ENCODE measurements at places on chromosomes 3 and 15.

DNA sequence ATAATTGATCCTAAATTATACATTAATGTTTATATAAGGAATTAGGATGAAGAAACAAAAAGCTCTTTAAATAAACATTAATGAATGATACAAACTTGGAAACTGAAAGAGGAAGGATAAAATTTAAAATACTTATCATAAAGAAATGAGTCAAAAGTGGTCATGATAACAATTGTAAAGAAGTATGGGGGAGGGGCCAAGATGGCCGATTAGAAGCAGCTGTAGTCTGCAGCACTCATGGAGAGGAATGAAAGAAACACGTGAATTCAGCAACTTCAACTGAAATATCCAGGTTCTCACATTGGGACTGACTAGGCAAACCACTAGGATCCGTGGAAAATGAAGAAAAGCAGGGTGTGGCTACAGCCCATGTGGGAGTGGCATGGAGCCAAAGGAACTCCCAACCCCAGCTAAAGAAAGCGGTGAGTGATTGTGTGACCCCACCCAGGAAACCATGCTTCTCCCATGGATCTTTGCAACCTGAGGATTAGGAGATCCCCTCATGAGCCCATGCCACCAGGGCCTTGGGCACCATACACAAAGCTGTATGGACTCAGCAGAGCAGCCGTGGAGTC is 13.1 kb upstream of the CP start:
- no peak for DNase-seq

DNA sequence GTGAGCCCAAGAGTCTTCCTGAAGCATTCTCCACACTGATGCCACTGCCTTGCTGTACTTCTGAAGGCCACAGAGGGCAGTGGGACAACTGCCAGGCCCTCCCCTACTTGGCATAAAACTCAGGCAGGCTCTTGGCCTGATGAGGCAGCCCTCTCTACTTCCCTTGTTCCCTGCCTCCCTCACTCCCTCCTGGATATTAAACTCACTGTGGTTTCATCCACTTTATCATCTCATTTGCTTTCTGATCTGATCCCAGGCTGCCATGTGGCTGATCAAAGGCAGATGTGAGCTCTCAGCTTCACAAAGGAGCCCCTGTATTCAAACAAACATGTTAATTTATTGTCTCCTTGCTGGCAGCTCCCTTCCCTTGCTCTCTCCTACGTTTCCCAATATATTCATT is 533.5 kb downstream of the IGSF11 start:
- DNase-seq = no peak

DNA sequence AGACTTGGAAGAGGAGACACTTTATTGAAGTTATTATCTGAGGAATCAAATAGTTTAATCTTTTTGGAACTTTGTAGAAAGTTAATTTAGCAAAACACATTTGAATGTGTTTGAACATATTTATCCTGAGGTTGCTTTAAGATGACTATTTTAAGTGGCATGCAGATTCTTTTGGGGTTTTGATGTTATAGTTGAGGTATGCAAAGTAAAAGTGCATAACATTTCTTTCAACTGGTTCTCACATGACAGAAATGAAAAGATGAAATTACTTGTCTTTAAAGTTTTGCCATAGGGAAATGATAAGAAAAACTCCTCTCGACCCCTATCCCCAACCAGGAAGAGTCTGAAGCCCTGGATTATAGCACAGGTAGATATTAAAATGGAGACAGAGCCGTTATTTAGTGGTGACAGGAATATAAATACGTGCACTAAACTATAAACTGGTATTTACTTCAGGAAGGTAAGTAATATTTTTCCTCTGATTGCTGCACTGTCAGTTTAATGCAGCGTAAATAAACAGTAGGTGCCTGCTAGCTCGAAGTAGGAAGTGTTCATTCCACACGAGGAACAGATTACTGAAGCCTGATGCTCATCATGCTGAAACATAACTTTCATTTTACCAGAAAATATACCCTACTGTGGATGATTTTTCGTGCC is 15.1 kb upstream of the SATB1 start:
- no peak for DNase-seq

DNA sequence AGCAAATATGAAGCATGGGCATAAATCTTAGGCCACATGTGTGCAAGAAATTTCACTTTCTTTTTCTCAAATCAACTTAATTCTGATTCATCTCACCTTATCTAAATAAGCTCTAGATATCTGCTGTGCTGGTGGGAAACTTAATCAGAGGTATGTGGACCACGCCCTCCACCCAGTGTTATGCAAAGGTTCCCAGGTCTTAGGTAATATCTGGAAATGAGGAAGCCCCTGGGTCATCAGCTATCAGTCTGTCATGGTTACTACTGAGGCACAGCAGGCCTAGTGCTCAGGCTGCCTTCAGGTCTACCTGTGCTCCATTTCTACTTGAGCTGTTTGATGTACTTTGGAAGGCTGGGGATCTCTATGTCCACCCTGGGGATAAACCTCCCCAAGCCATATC is 134.4 kb upstream of the KCNH8 start:
- no peak for DNase-seq

GRCh38 chr15:47383102-47383501 is 334.2 kb upstream of the SEMA6D start:
- no peak for DNase-seq

GRCh38 chr3:136685882-136686281 is 66.3 kb downstream of the STAG1 start:
- DNase-seq = no peak

DNA sequence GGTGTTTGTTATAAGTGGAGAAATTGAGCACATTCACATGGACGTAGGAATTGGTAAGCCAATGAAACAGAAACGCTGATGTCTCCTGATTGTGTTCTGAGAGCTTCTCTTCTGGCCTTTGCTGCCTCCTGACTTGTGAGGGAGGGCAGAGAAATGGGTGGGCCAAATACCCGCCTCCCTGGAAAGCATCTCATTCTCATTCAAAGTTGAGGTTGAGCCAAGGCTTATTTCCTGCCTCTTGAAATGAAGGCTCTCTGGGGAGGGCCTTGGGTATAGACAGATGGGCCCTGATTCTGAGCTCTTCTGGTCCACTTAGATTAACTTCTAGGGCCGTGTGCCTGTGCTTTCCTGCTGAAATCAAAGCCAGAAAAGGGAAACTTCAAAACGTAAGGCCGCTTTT is 57.4 kb upstream of the MYZAP start:
- DNase-seq = no peak

DNA sequence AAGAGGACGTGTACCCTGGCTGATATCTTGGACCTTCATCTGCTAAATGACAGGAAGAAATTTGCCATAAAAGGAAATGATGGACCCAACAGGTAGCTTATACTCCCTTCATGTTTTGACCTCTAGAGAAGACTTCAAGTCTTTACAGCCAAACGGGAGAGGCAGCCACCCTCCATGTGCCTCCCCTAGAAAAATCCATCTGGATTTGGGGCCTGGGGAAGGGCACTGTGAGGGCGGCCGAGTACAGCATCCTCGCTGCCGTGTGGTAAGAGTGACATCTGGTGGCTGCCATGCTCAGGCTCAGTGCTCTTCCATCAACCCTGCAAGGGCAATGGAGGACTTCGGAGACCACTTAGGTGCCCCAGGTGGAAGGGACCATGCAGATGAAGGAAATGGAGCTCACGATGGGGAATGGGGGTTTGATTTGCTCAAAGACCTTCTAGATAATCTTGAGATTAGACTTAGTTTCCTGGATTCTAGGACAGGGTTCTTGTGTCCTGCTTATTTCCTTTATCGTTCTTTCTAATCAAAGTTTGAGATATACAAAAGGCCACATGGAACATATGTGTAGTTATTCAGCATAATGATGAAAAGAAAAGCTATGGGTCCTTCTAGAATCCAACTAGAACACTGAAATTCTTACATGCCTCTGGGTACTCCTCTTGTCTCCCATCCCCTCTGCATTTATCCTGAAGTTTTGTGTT is 44.4 kb downstream of the AQP9 start:
- DNase-seq = no peak

- no peak for DNase-seq
Measured at GRCh38 chr3:144351773-144352365, 380.2 kb downstream of the DIPK2A start.

DNA sequence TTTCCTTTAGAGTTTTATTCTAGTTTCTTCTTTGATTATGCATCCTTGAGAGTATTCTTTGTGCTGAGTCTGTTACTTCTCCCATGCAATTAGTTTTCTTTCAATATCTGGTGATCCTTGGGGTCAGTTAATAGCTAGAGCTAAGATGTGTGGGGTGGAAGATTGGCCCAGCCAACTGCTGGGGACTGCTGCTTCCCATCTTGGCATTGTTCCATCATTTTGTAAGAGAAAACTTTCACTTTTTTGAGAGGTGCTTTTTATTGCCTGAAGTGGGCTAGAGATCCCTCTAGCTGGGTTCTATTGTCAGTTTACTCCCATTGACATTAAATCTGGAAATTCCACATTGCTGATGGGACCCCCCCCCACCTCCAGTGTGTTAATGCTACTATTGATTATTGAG is 15.4 kb downstream of the BCL2L10 start:
- DNase-seq = no peak

GRCh38 chr3:135649361-135649760 is 316.2 kb upstream of the PPP2R3A start:
- DNase-seq = no peak

DNA sequence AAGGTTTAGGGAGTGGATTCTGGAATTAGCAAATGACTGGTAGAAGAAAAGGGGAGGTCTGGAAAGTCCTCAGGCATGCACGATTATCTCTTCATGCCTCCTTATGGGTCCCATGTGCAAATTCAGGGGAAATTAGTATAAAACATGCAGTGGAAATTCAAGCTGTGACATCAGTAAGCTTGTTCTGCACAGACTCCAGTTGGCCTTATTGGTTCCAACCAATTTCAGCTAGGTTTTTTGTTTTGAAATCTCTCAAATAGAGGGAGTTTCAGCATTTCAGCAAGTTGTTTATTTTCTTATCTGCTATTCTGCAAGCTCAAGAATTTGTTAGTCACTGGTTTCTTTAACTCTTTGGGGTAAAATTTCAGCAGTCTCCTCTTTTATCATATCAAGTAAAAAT is 774 bp upstream of the TMCO5A start:
- no peak for DNase-seq

- no peak for DNase-seq
Measured at GRCh38 chr3:38297947-38298711, 16.0 kb downstream of the SLC22A14 start.

DNA sequence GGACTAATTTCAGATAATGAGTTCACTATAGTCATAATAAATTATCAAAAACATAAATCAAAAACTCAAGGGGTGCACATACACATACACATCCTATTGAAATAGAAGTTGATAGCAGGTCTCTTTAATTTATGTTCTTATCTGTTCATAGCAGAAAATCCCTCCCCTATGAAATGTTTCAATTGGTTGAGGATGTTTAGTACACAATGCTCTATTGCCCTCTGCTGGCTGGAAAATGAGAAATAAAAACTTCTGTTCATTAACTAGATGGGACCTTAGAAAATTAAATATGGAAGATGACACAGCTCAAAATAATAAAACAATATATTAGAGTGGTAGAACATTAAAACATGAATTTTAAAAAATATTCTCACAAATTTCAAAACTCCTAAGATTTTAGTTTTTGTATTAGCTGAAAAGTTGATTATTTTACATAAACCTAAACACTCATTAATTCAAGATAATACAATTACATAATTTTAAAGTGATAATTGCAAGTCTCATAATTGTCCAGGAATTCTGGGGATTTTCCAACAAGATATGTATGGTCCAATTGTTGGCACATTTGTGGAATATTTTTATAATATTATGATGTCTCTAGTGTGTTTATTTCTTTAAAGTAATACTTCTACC is 735.0 kb downstream of the ROBO1 start:
- no peak for DNase-seq

DNA sequence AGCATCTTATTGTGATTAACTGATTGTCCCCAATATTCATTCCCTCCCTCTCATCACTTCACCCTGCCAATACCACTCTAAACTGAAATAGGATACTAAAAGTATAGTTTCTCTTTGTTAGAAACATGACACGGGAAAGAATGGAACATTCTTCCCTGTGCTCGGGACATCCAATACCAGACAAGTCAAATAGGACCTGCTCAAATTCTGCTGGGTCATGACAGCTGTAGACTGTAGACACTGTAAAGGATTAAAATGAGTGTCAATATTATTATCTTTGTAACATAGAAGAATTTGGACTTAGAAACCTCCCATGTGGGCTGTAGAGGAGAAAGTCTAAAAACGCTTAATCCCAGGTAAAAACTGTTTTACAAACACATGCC is 315.0 kb upstream of the NR2E3 start:
- no peak for DNase-seq

- DNase-seq = no peak
Measured at GRCh38 chr3:183613366-183614285, 21.8 kb upstream of the KLHL24 start.

GRCh38 chr3:72185549-72186399 is 400.8 kb upstream of the PROK2 start:
- no peak for DNase-seq

DNA sequence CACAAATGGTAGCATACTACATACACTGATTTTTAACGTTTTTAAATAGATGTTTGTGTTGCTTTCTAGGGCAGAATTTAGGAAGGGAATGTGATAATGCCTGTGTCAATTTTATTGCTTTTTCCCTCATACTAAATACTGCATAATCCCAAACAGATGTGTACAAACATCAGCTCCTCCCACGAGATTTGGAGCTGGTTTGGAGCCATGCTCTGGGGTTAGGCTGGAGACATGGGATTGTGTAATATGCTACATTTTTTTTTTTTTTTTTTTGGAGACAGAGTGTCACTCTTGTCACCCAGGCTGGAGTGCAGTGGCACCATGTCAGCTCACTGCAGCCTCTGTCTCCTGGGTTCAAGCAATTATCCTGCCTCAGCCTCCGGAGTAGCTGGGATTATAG is 80.1 kb downstream of the EBLN2 start:
- no peak for DNase-seq

DNA sequence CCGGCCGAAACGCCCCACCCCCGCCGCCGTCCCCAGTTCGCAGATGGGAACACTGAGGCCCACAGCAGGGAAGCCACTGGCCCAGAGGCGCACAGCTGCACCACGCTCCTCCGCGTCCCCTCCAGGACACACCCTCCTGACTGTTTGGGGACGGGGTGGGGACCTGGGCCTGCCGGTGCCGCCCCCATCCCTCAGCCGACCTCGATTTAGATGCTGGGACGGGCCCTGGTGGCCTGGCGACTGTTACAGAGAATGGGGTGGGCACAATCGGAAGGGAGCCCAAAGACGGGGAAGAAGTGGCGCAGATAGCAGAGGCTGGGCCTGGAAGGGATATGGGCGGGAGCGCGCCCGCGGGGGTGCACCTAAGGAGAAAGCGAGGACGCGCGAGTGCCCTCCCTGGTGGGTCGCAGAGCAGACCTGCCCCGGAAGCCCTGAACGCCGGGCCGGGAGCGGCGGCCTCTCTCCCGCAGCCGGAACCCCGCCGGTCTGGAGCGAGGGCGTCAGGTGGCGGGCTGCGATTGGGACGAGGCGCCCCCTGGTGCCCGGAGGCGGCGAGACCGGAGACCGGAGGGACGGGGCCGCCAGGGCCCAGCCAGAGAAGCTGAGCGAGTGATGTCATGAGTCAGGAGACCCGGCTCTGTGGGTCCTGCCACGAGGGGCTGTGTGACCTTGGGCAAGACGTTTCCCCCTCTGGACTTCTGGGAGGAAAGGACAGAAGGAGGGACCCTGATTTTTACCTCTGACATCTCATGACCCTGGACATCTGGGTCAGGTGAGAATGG is 78.4 kb downstream of the IQSEC1 start:
- DNase-seq = peak; percentile 75

- no peak for DNase-seq
Measured at GRCh38 chr3:54393150-54393549, 270.8 kb downstream of the CACNA2D3 start.
